CD4-positive, alpha-beta T cell treated with Interleukin-4 for 4 hours (primary cell): ENCODE measurements at places on chromosomes 5 and 9.

- no peak for DNase-seq
These were observed 8.8 kb downstream of the DMAC1 start for GRCh38 chr9:7790819-7791182.

GRCh38 chr9:79120941-79121340 is 450.8 kb upstream of the TLE4 start:
- no peak for DNase-seq

DNA sequence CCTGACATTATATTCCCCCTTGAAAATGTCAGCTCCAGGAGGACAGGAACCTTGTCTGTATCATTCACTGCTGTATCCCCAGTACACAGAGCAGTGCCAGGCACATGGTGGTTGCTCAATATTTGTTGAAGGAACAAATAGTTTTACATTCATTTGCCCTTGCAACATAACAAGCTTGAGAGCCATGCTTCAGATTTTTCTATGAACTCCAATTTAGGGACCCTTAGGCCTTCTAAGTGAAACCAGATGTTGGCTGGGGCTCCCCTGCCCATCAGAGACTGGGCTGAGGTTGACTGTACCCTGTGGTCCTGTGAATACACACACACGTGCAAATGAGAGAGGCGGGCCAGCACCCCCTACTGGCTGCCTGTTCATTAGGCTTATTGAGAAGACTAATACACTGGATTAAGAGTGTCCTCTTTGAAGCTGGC is 214.9 kb upstream of the WWC1 start:
- DNase-seq = no peak

- DNase-seq = no peak
These were observed 266.7 kb downstream of the PJA2 start for GRCh38 chr5:109143031-109143430.

- DNase-seq = no peak
These were observed 3.1 kb downstream of the TMOD1 start for GRCh38 chr9:97504381-97505216.

DNA sequence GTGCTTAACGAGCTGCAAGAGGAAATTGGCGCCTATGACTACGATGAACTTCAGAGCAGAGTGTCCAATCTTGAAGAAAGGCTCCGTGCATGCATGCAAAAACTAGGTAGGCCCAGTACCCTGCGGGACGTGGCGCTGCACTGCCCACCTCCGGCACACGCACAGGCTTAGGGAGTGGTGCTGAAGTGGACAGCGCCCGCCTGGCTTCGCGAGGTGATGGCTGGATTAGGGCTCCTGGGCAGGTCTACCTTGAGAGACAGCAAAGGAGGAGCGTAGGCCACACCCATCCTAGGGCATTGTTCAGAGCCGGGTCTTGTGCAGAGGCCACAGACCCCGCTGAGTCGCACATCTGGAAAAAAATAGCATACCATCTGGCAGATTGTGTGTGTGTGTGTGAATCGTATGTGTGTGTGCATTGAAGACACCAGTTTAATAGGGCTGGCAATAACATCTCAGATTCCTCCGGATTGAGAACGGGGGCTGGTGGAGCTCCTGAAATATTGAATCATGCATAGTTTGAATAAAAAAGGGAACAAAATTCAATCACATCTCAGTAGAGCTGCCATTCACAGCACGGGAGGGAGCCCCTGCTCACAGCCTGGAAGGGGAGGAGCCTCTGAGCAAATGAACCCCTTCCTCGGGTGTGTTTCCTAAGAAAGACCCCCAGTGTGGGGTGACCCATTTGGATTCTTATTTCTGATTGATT is 11.1 kb downstream of the OLFM1 start:
- no peak for DNase-seq

DNA sequence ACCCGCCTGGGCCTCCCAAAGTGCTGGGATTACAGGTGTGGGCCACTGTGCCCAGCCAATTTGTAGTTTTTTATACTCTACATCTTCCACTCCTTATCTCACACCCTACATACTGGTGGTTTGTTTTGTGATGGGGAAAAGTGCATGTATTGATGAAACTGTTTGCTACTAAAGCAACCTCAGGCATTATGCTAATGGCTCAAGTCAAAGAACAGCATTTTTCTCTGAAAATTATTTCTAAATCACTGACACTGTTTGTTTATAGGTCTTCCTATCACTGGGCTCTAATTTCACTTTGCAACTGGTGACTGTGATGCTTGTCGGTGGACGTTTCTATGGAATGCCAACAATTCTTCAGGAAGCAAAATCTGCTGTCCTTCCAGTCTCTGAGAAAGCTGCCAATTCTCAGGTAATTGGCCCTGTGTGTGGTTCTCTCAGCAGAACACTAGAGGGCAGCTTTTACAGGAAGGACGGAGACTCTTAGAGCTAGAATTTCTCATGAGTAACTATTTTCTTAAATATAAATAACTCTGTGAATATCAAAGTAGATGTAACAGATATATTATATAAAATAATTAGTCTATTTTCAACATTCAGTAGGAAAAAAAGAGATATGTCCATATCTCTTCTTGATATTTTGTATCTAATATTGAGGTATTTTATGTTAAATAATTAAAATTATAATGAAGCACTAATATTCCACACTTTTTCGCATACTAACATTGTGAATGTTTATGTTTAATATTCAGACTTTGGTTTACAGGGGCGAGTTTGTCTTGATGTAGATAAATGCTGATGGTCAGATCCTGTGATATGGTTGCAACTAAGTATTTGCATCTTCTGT is 244.1 kb downstream of the ADGRV1 start:
- DNase-seq = peak; percentile 4

DNA sequence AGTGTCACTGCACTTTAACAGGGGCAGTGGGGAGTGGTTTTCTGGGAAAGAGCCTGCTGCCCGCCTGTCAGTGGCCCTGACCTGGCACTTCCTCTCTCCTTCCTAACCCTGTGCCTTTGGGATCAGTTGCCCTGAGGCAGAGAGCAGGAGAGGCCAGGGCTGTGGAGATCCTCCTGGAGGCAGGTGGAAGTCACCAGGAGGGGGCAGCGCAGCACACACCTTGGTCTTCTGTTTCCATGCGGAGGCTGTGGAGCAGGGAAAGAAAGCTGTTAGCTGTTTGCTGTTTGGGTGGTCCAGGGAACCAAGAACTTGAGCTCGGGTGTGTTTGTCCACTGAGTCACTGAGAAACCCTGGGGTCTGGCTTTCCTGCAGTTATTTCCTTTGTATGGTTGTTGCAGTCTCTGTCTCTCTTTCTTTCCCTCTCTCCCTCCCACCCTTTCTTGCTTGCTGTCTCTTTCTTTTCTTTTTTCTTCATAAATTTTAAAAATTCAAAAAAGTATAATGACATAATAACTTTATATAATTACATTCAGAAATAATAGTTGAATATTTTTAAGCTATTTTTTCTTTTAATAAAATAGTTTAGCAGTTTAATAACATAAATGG is 28.1 kb downstream of the NTRK2 start:
- no peak for DNase-seq

- no peak for DNase-seq
These were observed 159.7 kb downstream of the DAB2IP start for GRCh38 chr9:121811140-121811539.

DNA sequence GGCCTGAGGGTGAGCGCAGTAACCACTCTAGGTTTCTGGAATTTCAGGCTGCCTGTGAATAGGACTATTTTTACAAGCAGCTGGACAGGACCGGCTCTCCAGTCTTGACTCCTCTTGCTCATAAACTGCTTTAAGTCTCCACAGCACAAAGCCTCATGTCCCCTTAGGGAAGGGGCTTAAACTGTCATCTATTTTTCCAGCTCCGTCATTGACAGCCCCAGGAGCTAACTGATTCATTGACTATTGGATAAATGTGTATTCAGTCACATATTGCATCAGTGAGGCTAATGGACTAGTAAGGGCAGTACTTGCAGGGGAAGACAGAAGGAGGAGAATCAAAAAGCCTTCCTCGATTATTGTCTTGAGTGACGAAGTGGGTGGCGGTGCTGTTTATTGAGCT is 719.4 kb upstream of the ADAMTS16 start:
- no peak for DNase-seq

- DNase-seq = peak; percentile 4
These were observed 1.2 kb upstream of the NPR3 start for GRCh38 chr5:32709750-32710549.

DNA sequence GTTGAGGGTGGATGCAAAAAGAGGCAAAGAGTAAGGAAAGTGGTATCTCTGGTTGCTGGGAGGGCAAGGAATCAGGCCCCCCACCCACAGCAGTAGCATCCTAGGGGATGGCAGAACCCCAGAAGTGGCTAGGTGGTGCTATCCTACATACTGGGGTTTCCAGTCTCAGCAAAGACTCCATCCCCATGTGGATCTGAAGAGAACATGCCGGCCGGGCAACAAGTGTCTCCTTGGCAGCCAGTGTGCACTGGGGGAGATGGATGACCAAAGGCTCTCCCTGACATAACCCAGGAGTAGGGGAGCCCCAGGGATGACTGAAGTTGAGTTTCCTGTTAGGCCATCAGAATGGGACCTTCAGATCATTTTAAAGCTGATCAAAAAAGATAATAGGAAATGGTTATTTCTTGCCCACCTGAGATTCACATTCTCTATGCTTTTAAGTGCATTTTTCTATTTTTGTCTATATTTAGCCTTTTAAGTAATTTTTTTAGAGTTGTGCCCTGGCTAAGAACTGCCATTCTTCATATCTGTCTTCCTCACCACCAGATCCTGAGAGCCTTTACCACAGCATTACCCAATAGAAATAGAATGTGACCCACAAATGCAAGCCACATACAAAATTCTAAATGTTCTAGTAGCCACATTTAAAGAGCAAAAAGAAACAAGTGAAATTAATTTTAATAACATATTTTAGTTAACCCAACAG is 78.7 kb upstream of the SMIM23 start:
- DNase-seq = no peak

- DNase-seq = no peak
These were observed 1967.0 kb upstream of the CDH9 start for GRCh38 chr5:29005386-29005785.

DNA sequence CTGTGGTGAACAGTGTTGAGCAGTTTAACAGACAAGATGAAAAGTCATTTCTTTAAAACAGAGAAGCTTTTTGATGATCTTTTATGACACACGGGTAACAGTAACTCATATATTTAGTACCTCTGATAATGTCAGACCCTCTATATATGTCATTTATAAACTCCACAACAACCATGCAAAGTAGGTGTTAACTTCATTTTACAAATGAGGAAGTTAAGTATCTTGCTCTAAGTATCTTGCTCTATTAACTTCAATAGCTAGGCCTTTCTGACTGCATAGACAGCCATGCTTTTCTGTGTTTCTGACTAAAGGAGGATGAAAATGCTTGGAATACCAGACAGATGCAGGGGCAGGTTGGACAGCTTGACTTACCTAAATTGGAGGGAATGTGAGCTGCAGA is 1.8 kb downstream of the NUDT2 start:
- no peak for DNase-seq

- no peak for DNase-seq
These were observed 102.4 kb downstream of the UBE2R2 start for GRCh38 chr9:33919276-33919897.

- no peak for DNase-seq
These were observed 45.1 kb upstream of the FAM120A start for GRCh38 chr9:93406371-93406770.

GRCh38 chr5:87051502-87052113 is 216.1 kb upstream of the RASA1 start:
- no peak for DNase-seq

- no peak for DNase-seq
These were observed 144.2 kb upstream of the CDH10 start for GRCh38 chr5:24788829-24789514.

DNA sequence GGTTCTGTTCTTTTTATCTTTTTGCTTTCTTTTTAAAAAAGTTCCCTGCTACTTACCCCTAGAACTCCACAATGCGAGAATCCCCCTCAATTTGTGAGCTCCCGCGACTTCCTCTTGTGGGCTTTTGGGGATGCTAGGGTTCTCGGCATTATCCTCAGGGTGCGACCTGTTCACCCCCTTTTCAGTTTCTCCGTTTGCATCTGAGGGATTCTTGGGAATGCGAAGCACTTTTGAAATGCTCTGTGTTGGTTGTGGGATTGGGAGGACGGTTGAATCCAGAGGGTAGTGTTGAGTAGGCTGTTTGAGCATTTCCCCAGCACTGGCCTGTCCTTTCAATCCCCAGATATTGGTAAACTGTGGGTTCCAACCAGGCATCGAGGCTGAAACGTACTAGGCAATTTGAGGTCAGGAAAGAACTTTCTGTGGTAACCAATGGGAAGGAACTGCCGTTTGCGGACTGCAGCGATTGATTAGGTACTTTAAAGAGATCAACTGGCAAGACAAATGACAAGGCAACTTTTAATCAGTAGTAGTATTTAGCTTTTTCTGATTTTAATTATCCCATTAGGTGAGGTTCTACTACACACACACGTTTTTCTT is 415 bp downstream of the XRCC4 start:
- peak; percentile 14 for DNase-seq

- DNase-seq = no peak
These were observed 452.5 kb downstream of the TMEM38B start for GRCh38 chr9:106146886-106147285.

GRCh38 chr5:147162740-147163139 is 72.1 kb upstream of the STK32A start:
- DNase-seq = no peak

- DNase-seq = no peak
These were observed 142.8 kb upstream of the EFNA5 start for GRCh38 chr5:107813559-107813958.

DNA sequence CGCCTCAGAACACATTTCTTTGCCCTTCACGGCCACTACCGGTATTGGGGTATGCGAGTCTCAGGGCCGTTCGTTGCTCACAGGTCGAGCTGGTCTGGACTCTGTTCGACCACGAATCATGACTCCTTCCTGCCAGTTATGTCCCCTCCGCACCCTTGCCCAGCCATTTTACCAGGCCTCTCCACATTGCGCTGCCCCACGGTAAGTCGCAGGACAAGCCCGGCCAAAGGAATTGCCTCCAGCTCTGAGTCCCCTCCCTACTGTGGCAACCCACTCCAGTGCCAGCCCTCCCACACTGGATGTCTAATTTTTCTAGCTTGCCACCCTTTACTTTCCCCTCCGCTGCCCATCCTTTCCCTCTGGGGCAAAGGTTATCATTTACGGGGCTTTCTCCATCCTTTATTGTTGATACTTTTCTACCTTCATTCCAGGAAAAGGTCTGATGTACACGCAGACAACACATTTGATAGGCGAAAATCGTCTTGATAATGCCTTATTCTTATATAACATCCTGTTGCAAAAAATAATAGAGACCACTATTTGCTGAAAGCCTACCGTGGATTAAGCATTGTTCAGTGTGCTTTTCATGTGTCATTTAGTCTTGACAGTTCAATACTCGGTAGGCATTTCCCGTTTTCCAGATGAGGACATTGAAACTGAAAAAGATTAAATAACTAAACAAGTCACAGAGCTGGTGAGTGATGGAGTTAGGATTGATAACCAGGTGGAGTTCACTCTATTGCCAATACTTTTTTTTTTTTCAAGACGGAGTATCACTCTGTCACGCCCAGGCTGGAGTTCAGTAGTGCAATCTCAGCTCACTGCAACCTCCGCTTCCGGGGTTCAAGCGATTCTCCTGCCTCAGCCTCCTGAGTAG is 958 bp upstream of the HSPA5 start:
- peak; percentile 13 for DNase-seq

- DNase-seq = no peak
These were observed 299.2 kb downstream of the SPOCK1 start for GRCh38 chr5:137199966-137200365.
